ENCODE measurements at places on chromosomes 3 and 15. TPM values are rescaled to one million over a fixed set of nuclear protein-coding genes. Genes with fewer than 3 reads are reported as not detected.

DNA sequence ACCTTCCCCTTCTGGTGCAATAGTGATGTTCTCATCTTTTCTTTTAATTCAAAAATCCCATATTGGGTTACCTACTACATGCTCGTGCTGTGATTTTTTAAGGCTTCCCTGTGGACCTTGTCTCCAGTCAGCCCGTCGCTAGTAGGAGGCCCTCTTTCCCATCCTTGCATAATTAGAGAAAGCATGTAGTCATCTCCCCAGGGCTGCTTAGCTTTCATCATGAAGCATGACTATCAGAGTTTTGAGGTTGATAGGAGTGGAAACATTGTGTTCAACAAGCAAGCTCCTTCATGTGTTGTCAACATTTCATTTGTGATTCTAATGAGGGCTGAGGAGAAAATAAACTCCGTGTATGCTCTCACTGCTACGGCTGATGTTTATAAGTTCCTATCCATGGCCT, 8.7 kb upstream of the LRTM1 start:
- H3K27ac ChIP-seq, result no peak overlapping the region
- no peak for DNase-seq
- no peaks in the 10 kb centered on the region for H3K27me3 ChIP-seq
- no peaks in the 10 kb centered on the region for H3K4me1 ChIP-seq

- peak; percentile 75 for DNase-seq
- no peaks in the 10 kb centered on the region for H3K4me1 ChIP-seq
- no peaks in the 10 kb centered on the region for H3K27me3 ChIP-seq
- H3K27ac ChIP-seq, result peak overlapping the region; percentile 48
- peak overlapping the region; percentile 50 for H3K4me3 ChIP-seq
Measured at GRCh38 chr3:179464323-179465092, 13.2 kb upstream of the GNB4 start.

- no peaks in the 10 kb centered on the region for H3K36me3 ChIP-seq
- no peaks in the 10 kb centered on the region for H3K4me1 ChIP-seq
- peak overlapping the region; percentile 22 for H3K27ac ChIP-seq
- H3K27me3 ChIP-seq, result no peaks in the 10 kb centered on the region
- no peak overlapping the region for H3K4me3 ChIP-seq
Measured at GRCh38 chr3:169218314-169218983, 445.1 kb downstream of the MECOM start.

DNA sequence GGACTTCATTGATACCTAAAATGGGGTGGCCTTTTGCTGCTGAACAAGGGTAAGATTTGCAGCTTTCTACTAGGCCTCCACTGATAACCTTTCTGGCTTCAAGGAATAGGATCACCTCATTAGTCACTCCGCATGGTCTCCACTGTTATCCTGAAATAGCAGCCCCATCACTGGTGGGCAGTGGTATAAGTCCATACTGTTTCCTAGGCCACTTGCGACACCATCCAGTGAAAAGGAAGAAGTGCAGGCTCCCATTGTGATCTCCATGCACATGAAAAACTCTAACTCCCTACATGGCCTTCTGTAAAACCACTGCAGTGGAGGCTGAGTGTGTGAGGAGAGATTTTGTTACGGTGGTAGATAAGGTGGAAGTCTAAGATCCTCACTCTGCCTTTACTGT, 1455.9 kb downstream of the SI start:
- H3K27me3 ChIP-seq, result no peaks in the 10 kb centered on the region
- no peaks in the 10 kb centered on the region for H3K36me3 ChIP-seq
- no peak overlapping the region for H3K27ac ChIP-seq
- no peak overlapping the region for H3K4me3 ChIP-seq

DNA sequence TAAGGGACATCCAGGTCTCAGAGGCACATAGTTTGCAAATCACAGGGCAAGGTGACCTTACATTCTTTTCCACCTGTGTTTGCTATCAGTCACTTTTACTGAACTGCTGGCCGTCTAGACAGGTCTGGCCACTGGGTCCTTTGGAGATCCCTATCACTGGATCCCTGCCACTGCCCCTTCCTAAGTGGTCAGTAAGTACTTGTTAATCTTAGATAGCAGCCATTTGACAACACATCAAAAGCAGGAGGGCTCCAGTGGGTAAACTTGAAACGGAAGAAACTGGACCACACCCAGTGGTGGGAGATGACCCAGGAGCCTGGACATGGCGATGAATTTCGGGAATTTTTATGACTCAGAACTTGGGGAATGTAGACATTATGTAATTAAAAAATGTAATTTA, 28.9 kb upstream of the RASGRP1 start:
- no peak overlapping the region for H3K27ac ChIP-seq
- no peaks in the 10 kb centered on the region for H3K4me1 ChIP-seq
- no peak overlapping the region for H3K4me3 ChIP-seq
- H3K27me3 ChIP-seq, result no peaks in the 10 kb centered on the region

DNA sequence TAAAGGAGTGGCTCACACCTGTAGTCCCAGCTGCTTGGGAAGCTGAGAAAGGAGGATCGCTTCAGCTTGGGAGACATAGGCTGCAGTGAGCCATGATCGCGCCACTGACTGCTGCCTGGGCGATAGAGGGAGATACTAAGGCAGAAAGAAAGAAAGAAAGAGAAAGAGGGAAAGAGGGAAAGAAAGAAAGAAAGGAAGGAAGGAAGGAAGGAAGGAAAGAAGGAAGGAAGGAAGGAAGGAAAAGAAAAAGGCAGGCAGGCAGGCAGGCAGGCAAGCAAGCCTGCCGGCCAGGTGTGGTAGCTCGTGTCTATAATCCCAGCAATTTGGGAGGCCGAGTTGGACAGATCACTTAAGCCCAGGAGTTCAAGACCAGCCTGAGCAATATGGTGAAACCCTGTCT, 15.3 kb downstream of the SLC28A1 start:
- no peaks in the 10 kb centered on the region for H3K27me3 ChIP-seq
- H3K4me3 ChIP-seq, result no peak overlapping the region
- H3K4me1 ChIP-seq, result no peaks in the 10 kb centered on the region

DNA sequence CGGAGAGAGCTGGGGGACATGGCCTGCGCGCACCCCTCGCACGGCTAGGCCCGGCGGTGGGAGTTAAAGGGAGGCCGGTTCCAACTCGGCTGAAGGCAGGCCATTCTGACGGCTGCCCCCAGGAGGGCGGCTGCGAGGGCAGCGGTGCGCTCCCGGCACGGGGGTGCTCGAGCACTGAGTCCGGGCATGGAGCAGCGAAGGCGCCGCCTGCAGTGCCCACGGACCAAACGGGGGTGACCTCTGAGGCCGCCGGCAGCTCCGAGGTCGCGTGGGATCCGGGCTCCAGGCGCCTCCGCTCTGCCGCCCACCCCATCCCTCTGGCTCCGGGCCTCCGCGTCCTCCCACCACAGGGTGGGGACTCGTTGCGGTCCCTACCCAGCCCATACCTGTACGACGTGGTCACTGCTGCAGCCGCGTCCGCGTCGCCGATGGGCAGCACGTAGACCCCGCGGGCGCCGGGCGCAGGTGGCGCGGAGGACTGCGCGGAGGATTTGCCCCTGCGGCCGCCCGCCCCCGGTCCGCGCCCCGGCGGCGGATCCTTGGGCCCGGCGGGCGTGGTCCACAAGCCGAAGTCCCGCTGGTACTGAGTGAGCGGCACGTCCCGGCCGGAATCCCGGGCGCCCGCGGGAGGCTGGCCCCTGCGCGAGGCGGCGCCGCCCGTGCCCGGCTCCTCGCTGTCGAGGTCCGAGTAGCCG, 469 bp downstream of the MAP6D1 start:
- H3K27ac ChIP-seq, result no peak overlapping the region
- H3K4me1 ChIP-seq, result no peaks in the 10 kb centered on the region
- peak overlapping the region; percentile 79 for H3K4me3 ChIP-seq
- no peak for DNase-seq
- no peaks in the 10 kb centered on the region for H3K27me3 ChIP-seq

DNA sequence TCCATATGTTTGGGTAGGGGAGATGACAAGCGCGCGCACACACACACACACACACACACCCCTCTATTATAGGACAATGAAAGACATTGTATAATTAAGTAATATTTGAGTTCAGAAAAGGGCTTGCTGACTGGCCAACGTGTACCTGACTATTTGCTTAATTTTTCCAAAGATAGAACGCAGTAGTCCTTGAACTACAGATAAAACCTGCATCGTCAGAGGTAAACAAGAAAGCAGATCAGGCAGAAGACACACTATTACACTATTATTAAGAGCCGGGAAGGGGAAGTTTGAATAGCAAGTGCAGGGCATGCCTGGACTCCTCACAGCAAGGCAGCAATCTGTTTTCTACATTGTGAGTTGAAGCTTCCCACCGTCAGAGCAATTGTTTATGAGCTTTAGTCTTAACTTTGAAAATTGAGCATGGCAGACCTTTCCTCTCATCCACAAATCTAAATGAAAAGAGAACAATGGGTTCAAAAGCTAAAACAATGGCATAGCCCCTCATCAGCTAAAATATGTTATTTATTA, 427.7 kb downstream of the GABRG3 start:
- no peak overlapping the region for H3K27ac ChIP-seq
- no peak for DNase-seq
- no peaks in the 10 kb centered on the region for H3K4me1 ChIP-seq
- H3K36me3 ChIP-seq, result no peaks in the 10 kb centered on the region

GRCh38 chr3:196569003-196569516, 600 bp downstream of the FBXO45 start:
- peak; percentile 24 for DNase-seq
- peaks cover 4% of the 10 kb centered on the region for H3K4me1 ChIP-seq
- no peaks in the 10 kb centered on the region for H3K27me3 ChIP-seq
- peak overlapping the region; percentile 77 for H3K4me3 ChIP-seq

DNA sequence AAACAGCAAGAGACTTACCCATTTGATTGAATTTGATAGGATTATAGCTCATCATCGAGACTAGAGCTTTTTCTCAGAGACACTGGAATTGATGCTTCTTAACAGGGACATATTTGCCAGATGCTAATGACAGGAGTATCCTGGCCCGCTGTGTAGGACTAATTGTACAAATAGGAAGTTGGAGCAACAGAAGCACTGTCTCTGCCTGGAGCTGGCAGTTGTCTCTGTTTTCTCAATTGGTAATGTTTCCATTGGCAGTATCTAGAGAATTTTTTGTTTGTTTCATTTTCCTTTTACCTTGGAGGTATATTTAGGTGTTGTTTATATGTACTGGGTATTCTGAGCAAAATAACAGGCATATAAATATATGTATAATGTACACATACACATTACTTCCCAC, 8.9 kb upstream of the PCOLCE2 start:
- DNase-seq, result no peak
- H3K27ac ChIP-seq, result no peak overlapping the region
- no peaks in the 10 kb centered on the region for H3K36me3 ChIP-seq
- no peaks in the 10 kb centered on the region for H3K27me3 ChIP-seq

GRCh38 chr3:189071446-189071845, 100.3 kb upstream of the TPRG1 start:
- no peak overlapping the region for H3K27ac ChIP-seq
- no peak overlapping the region for H3K4me3 ChIP-seq
- DNase-seq, result no peak
- H3K36me3 ChIP-seq, result no peaks in the 10 kb centered on the region

DNA sequence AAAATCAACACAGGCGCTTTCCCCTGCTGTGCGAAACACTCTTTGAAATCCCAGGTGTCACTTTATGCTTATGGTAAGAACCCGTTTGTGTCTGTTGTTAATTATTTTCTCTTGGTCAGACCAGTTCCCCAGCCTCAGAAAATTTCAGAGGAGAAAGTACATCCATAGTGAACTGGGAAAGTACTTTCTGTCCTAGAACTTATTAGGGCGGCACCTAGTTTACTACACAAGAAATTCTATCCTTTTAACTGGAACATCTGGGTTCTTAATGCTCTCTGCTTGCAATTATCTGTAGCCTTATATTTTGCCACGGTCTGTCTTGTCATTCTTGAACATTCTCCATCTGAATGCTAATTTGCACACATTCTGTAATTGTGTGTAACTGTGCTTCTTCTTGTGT, 215.0 kb downstream of the PTPRG start:
- DNase-seq, result no peak
- no peaks in the 10 kb centered on the region for H3K27me3 ChIP-seq
- H3K27ac ChIP-seq, result no peak overlapping the region
- H3K4me3 ChIP-seq, result no peak overlapping the region
- no peaks in the 10 kb centered on the region for H3K4me1 ChIP-seq
- H3K36me3 ChIP-seq, result no peaks in the 10 kb centered on the region

DNA sequence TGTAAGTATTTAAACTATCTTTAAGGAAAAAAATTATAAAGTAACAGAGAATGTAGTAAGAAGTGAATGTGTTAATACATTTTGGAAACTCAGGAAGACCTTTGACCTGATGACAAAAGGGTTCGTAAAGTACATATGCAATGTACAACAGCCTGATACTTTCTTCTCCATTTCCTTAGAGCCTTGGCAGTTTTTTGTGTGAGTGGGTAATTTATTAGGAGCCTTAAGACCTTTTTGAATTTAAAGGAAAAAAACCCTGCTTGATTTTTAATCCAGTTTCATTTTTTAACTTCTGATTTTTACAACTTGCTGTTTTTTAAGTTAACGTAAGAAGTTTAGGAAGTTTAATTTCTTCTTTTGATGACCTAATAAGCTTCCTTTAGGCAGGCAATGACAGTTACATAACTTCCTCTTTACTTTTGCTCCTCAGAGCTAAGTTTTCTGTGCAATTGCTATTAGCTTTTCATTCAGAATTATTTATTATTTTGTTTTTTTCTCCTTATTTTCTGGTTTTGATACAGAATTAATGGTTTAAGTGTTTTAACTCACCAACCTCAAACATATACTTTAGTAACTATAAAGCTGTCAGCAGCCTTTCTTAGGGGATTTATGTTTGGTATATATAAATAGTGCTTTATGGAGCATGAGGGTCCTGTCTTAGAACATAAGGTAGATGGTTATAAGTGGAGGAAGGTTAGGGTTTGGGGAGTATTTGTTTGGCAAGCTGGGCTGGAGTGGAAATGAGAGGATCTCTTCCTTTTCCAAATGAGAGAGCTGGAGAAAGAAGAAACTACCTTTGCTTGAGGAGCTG, 35.2 kb downstream of the ARMC8 start:
- no peak for DNase-seq
- H3K36me3 ChIP-seq, result no peaks in the 10 kb centered on the region
- H3K27me3 ChIP-seq, result no peaks in the 10 kb centered on the region
- no peak overlapping the region for H3K4me3 ChIP-seq
- no peaks in the 10 kb centered on the region for H3K4me1 ChIP-seq

DNA sequence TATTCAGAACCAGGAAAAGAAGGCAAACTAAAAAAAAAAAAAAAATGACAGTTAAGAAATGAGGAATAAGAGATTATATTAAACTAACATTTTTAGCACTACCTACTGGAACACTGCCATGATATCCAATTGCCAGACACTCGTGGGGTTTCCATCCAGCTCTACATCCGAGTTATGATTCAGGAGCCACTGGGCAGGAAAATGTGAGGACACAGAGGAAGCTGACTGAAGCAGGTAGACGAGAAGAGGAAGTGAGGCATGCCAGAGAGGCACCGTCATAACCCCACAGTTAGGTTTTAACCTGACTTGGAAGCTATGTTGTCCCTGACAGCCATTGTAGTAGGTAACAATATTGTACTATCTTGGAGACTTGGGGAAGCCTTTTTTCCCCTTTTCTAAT, 495.0 kb downstream of the NLGN1 start:
- H3K27me3 ChIP-seq, result no peaks in the 10 kb centered on the region
- no peak for DNase-seq
- H3K27ac ChIP-seq, result no peak overlapping the region
- H3K4me1 ChIP-seq, result no peaks in the 10 kb centered on the region
- no peak overlapping the region for H3K4me3 ChIP-seq

- no peak overlapping the region for H3K27ac ChIP-seq
- H3K36me3 ChIP-seq, result no peaks in the 10 kb centered on the region
- DNase-seq, result no peak
- no peaks in the 10 kb centered on the region for H3K27me3 ChIP-seq
- H3K4me3 ChIP-seq, result no peak overlapping the region
Measured at GRCh38 chr3:78337801-78338211, 1297.9 kb downstream of the ROBO2 start.

The SLC12A8 gene
- total RNA-seq, result 9.8 TPM

The COX17 gene
- total RNA-seq, result 33.4 TPM

The C15orf61 gene
- 24.3 TPM for total RNA-seq

The SMARCC1 gene
- total RNA-seq, result 61.9 TPM

The CASR gene
- total RNA-seq, result not detected

The CLDN1 gene
- total RNA-seq, result 51.8 TPM

The CKMT1B gene
- 5.7 TPM for total RNA-seq

The GRIP2 gene
- total RNA-seq, result 0.88 TPM
